Omental fat pad (tissue), 4 donors: ENCODE measurements at places on chromosomes 11 and 22. TPM values are rescaled to one million over a fixed set of nuclear protein-coding genes. Genes with fewer than 3 reads are reported as not detected.

The CDC42EP1 gene
- total RNA-seq: 63.0 TPM

The APOL5 gene
- total RNA-seq: not detected

DNA sequence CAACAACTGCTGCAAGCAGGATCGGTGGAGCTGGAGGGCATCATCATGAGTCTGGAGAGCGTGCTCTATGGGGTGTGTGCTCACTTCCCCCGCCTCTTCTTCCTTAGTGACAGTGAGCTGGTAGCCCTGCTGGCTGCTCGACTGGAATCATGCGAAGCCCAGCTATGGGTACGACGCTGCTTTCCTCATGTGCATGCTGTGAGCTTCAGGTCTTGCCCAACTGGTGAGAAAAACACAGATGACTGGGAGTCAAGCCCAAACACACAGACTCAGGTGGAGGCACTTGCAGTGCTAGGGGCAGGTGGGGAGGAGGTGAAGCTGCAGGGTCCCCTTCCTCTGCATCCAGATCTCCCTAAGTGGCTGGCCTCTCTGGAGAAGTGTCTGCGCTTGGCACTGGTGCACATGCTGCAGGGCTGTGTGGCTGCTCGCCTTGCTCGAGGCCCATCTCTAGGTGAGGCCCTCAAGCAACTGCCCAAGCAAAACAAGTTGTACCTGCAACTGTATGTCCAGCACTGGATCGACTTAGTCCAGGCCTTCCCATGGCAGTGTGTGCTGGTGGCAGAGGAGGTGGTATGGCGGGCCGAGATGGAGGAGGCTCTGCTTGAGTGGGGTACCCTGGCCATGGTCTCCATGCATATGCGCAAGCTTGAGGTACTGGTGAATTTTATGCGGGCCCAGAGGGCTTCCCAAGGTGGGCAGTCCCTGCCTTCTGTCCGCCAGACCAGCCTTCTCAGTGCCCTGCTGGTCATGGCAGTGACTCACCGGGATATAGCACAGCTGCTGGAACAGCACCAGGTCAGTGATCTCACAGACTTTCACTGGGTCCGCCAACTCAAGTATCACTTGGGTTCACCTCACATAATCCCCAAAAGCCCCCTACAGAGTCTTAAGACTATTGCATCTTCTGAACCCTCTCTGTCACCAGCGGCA lies 48.1 kb downstream of the DNHD1 start:
- DNase-seq: no peak

DNA sequence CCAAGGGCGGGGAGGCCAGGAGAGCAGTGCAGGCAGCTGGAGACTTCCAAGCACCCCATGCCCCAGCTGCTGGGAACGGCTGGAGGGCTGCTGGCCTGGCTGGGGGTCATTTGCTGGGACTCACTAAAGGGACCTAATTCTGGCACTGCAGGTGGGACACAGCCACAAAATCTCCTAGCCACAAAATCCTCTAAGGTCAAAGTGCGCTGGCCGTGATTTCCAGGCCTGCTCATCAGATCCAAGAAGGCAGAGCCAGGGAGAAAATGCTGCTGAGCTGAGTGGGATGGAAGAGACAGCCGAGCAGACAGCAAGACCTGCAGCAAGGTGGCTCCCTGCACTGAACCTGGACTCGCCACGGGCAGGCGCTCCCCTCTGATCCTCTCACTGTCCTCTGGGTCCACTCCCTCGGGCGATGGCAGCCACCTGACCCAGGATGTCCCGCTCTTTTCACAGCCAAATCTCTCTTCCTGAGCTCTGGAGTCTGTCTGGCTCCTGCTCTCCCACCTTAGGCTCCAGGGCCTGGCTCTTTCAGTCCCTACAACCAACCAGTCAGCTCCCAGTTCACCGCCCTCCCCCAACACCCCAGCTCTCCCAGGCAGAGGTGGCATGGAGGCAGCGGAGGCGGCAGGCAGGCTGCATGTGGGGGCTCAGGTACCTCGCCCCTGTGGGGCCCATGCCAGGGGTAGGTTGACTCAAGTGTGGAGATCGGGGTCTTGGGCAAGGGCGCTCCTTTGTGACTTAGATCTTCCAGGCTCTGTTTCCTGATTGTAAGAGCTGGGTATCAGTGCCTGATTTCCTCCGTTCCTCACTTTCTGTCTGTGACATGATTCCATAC lies 14.5 kb downstream of the OVOL1 start:
- DNase-seq: no peak

- no peak for DNase-seq
Observed at GRCh38 chr11:44752713-44753112, 26.0 kb downstream of the TSPAN18 start.

DNA sequence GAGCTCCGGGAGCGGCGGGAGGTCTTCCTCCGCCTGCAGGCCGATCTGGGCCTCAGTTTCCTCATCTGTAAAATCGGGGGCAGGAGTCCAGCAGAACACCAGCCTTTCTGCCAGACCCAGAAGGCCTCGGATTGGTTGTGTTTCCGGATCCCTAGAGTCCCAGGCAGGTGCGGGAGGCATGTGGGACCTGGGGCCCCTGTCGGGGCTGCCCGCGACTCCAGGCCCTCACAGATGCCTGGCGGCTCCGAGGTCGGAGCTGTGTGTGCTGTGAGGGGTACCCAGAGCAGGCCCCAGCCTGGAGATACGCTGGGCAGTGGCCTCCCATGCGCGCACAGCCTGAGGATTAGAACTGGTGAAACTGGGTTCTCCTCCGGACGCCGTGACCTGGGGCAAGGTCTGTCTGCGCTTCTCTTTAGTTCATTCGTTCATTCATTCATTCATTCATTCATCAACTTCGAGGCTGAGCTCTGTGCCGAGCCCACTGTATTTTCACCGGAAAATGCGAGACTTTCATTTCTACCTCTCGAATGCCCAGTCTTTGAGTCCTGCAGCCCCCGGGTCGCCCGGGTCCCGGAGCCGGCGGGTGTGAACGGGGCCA lies 24.6 kb downstream of the FLRT1 start:
- DNase-seq: no peak
